Right cardiac atrium (tissue), 5 donors: ENCODE measurements at places on chromosomes 3 and 15.

DNA sequence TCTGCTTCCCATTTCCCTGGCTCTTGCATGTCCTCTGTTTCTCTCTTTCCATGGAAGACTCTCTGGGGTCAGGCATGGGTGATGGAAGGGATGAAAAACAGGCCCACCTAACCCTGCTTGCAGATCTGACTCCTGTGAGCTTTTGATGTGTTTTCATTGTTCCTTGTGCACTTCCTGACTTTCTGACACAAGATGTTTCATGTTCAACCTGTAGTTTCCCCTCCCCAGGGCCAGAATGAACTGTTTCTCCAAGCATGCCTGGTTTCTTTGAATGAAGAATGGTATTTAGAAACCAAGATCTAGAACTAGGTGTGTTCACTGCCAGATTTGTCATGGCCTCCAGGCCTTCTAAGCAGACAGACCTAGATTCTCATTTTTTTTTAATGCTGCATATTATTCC, 36.1 kb upstream of the CRTC3 start:
- no peak for DNase-seq

GRCh38 chr3:52774901-52775864, 2.2 kb upstream of the ITIH1 start:
- no peak for DNase-seq

GRCh38 chr15:42591238-42591934, 16.0 kb downstream of the STARD9 start:
- no peak for DNase-seq

GRCh38 chr3:20396335-20396734, 210.3 kb upstream of the SGO1 start:
- no peak for DNase-seq

DNA sequence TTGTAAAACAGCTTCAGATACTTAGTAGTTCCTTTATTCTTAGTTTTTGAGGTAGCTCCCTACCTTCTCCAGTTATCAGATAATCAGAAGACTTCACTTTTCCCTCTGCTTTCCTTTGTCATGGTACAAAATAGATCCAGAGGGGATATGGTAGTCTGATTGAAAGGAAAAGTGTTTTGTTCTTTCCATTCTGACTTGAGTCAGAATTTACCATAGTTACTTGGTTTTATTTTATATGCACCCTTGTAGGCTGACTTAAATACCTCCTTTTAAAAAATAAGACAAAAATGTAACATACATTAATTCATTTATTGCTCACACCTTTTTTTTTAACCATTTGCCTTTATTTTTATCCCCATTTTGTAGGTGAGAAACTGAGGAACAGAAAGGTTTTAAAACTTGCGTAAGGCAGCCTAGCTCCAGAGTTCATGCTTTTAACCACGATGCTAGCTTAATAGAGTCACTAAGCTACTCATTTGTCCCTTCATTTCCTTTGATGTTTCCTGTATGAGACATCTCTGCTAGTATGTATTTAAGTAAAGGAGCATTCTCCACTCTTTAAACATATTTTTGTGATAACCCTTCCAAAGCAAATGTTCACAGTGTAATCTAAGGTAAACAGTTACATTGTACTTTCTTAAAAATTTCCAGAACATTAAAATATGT, 187.5 kb downstream of the KLHL25 start:
- no peak for DNase-seq

DNA sequence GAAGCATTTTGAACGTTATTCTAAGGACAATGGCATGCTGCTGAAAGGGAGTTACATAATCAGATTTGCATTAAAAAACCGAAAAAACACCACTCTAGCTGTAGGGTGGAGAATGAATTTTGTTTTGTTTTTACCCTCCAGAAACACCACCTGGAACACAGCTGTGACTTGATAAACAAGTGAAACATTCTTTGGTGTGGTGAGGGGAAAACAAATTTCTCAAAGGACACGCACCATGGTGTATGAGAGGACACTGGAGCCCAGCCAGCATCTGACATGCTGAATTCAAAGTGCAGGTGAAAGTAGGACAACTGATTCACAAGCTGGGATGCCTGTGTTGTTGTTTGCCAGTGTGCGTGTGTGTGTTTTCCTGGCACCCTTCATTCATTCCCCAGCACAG, 554.5 kb upstream of the TBL1XR1 start:
- peak; percentile 47 for DNase-seq

DNA sequence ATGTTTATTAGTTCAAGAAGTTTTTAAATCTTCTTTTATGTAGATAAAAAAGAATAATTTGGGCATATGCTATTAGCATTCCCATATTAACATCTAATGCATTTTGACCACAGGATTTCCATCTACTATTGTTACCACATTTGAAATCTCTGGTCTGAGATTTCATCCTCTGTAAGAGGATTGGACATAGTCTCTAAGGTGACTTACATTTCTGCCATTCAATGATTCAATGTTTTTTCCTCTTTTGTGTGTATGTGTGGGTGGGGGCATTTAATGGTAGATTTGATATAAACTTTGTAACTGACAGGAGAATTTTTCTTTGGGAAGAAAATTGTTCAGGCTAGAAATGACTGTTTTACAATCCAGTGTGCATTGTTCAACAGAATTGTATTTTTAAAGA, 307.3 kb upstream of the RBMS3 start:
- DNase-seq = no peak

- peak; percentile 89 for DNase-seq
These were observed 200.5 kb downstream of the GOLGA6L6 start for GRCh38 chr15:20340931-20341661.

DNA sequence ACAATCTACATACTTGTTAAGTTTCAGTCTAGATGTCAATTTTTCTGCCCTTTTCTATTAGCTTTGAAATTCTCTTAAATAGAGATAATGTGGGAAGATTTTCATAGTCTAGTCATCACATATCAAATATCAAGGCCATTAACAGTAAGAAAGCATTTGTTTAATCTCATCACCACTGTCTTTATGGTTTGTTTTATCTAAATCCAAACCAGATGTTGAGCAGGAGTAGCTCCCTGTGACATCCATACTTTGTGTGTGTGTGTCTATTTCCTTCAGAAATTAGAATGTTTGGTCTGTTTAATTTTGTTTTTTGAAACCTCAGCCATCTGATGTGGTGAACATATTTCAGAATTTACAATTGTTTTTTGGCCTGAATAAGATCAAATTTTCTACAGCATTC, 23.1 kb upstream of the GOLGA8B start:
- no peak for DNase-seq

DNA sequence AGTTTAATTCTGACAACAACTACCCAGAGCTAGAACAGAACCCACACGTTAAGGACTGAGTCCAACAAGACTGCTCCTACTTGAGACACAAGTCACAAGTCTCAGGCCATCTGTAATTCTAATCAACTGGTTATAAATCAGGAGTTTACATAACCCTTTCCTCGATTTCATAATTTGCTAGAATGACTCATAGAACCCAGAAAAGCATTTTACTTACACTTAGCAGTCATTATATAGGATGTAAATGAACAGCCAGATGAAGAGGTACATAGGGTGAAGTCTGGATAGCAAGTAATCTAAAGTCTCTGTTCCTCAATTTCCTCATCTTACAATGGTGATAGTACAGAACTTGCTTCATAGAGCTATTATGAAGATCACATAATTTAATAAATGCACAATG, 1018.2 kb downstream of the DIPK2A start:
- DNase-seq = no peak

DNA sequence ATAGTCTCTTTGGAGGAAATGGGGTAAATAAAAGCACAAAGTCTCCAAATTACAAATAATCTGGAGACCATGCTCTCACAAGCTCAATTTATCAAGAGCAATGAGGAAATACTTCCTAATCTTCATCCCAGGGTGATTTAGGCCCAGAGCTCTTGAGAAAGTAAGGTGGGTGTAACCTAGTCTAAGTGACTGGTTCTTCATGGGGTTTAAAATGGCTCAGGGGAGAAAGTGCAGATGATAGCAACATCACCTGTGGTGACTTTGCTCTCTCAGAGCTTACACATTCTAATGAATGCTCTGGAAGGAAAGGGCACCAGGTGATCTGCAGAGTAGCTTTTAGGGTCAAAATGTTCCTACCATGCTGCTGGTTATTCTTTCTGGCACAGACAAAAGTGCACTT, 118.4 kb upstream of the TP63 start:
- DNase-seq = no peak

- peak; percentile 43 for DNase-seq
These were observed 103.2 kb upstream of the BNIP2 start for GRCh38 chr15:59792359-59792758.

GRCh38 chr15:52021892-52022540, 3.0 kb downstream of the MAPK6 start:
- DNase-seq = no peak

DNA sequence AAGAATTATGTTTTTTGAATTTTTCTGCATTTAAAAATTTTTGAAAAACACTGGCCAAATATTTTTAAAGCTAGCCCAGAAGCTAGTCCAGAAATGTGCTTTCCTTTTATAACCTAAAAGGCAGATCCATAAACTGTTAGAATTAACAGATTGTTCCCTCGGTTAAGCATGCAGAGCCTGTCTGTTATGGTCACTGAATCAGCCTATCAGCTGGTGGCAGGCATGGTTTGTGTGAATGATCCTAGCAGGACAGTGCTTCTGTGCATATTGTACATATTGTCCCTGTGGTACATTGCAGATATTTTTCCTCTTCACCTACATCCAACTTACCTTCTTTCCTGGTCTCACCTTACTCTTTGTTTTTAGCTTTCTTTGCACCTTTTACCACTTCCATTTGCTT, 53.3 kb downstream of the RARB start:
- no peak for DNase-seq

DNA sequence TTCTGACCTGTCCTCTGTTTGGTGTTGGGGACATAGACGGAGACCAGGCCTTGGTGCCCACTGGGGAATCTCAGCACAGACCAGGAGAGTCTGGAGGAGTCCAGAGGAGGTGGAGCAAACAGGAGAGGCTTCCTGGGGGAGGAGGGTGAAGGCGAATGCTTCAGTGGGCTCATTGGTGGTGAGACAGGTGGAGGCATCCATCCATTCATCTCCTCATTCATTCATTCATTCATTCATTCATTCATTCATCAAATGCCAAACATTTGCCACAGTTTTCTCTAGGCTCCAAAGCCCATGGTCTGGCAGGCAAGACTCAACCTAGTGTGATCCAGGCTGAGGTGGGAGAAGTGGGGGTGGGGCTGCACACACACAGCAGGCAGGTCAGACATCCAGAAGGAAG, 7.9 kb upstream of the LINGO1 start:
- DNase-seq = no peak

DNA sequence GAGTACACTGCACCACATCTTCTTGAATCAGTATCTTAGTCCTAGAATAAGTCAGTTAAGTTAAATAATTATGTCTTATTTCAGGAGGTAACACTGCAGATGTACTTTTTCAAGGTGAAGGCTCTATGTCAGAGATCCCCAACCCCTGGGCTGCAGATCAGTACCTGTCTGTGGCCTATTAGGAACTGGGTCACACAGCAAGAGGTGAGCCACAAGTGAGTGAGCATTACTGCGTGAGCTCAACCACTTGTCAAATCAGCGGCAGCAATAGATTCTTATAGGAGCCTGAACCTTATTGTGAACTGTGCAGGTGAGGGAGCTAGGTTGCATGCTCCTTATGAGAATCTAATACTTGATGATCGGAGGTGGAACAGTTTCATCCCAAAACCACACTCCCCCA, 851.9 kb upstream of the ALCAM start:
- no peak for DNase-seq

DNA sequence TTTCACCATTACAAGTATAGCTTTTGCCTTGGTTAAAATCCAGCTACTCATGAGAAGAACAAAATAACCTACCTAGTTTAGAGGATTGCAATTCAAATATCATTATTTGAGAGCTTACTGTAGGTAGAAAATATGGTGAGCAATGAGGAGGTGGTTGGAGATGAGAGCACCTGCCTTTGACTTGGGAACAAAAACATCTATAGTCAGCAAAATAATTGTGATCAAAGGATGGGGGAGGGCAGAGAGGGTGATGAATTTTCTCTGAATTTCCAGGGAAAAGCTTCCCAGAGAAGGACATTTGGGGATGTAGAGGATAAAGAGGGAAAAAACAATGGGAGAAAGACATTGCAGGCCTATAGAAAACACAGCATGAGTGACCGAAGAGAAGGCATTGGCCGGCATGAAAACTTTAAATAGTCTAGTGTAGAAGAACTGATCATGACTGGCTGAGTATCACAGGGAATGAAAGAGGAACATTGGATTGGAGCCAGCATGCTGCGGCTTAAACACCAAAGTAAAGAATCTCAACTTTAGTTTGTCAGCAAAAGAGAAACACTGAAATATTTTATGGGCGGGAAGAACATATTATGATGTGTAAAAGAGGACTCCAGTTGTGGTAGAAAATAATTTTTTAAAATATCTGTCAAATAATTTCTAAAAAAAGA, 581.3 kb downstream of the UNC13C start:
- DNase-seq = peak; percentile 42

DNA sequence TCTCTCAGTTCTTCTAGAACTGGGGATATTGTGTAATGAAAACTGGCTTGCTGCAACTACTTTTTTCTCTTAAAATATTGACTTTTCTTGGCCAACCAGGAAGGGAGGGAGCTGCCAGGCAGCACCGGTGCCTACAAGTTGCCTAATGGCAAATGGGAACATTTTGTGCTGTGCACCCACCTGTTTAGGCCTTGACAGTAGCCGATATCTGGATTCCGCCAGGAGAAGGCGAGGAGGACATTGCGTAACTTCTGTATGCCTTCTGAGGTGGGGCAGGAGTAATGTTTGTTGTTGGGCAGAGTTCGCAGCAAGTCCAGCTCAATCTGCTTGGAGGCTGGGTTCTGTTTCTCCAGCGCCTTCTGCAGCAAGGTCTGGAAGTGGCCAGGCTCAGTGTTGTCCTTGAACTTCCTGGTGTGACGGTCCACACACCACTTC, 64.9 kb downstream of the TBC1D2B start:
- DNase-seq = no peak

DNA sequence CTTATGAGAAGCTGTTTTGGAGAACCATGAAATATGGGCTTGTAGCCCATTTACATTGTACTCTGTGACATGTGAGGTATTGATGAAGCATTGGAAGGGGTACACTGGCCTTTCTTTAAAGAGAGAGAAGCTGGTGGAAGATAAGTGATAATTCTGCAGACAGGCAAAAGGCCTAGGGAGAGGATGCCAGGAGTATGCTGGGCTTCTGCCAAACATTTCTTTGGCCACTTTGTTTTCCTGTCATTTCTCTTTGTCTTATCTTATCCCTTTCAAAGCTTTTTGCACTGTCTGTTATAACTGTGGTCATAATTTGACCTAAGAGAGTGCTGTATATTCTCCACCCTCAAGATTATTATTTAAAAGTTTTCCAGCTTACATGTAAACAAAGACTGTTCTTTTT, 109.6 kb upstream of the SEMA6D start:
- DNase-seq = peak; percentile 15

DNA sequence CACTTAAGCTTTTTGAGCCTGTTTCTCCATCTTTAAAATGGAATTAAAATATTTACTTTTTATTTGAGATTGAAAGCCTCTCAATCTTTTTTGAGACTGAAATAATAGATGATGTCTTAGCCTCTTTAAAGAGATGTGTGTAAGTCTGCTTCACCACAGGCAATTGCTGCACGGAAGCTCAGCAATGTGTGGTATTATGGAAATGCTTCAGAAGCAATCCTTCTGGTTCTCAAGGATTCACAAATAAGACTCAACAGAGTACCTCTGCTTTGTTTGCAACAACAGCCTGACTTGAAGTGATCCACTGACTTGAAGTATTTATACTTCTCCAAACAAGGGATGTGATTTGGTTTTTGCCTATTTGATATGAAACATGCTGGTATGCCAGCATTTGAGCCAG, 332.0 kb upstream of the RASGRP1 start:
- no peak for DNase-seq
